ENCODE measurements at places on chromosomes 7 and 10.

GRCh38 chr7:7769710-7770627, 51.6 kb upstream of the RPA3 start:
- H3K27me3 ChIP-seq: no peaks in the 10 kb centered on the region
- no peaks in the 10 kb centered on the region for H3K4me1 ChIP-seq
- no peak for DNase-seq
- H3K36me3 ChIP-seq: no peaks in the 10 kb centered on the region

- DNase-seq: no peak
- no peaks in the 10 kb centered on the region for H3K27me3 ChIP-seq
- H3K27ac ChIP-seq: no peak overlapping the region
- H3K36me3 ChIP-seq: no peaks in the 10 kb centered on the region
Observed at GRCh38 chr10:60605476-60605875, 172.8 kb upstream of the CDK1 start.

DNA sequence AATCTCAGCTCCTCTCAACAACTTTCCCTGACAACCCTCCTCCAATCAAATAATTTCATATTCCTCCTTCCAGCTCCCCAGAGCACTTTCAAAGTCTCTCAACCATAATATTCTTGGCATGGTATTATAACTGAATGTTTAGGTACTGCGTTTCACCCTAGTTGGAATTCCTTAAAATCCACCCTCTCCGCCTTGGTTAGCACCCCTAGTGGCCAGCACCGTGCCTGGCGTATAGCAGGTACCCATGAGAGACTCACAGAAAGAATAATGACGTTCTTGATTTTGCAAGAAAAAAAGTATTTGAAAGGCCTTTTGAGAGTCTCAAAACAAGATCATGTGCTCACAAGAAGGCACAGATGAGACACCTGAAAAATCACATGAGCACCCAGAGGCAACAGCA, 50.9 kb downstream of the GLI3 start:
- H3K4me3 ChIP-seq: no peak overlapping the region
- no peak for DNase-seq
- H3K27ac ChIP-seq: no peak overlapping the region
- H3K36me3 ChIP-seq: no peaks in the 10 kb centered on the region
- peaks cover 3% of the 10 kb centered on the region for H3K27me3 ChIP-seq

- H3K36me3 ChIP-seq: peaks cover 4% of the 10 kb centered on the region
- no peaks in the 10 kb centered on the region for H3K4me1 ChIP-seq
- no peak for DNase-seq
- no peak overlapping the region for H3K27ac ChIP-seq
- no peaks in the 10 kb centered on the region for H3K27me3 ChIP-seq
- H3K4me3 ChIP-seq: no peak overlapping the region
Observed at GRCh38 chr10:114987995-114988394, 50.0 kb downstream of the TRUB1 start.

- no peak overlapping the region for H3K4me3 ChIP-seq
- H3K4me1 ChIP-seq: no peaks in the 10 kb centered on the region
- H3K27ac ChIP-seq: no peak overlapping the region
- no peaks in the 10 kb centered on the region for H3K27me3 ChIP-seq
Observed at GRCh38 chr10:35526746-35527145, 78.4 kb upstream of the GJD4 start.

DNA sequence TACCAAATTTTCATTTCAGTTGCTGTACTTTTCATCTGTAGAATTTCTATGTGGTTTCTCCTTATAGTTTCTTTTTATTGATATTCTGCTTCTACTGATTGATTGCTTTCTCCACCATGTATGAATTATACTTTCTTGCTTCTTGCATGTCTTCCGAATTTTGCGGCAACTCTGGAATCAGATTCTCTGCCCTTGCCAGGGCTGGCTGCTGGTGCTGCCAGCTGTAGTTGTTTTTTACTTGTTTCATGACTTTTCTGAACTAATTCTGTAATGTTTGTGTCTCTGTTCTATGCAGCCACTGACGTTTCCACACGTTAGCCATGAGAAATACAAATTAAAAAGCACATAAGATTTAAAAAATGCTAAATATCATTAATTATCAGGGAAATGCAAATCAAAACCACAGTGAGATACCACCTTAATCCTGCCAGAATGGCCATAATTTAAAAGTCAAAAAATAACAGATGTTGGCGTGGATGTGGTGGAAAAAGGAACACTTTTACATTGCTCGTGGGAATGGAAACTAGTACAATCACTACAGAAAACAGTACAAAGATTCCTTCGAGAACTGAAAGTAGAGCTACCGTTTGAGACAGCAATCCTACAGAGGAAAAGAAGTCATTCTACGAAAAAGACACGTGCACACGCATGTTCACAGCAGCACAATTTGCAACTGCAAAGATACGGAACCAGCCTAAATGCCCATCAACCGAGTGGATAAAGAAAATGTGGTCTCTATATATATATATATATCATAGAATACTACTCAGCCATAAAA, 51.5 kb downstream of the MAD1L1 start:
- no peaks in the 10 kb centered on the region for H3K4me1 ChIP-seq
- no peaks in the 10 kb centered on the region for H3K27me3 ChIP-seq
- no peak for DNase-seq
- no peak overlapping the region for H3K27ac ChIP-seq
- peaks cover 2% of the 10 kb centered on the region for H3K36me3 ChIP-seq

DNA sequence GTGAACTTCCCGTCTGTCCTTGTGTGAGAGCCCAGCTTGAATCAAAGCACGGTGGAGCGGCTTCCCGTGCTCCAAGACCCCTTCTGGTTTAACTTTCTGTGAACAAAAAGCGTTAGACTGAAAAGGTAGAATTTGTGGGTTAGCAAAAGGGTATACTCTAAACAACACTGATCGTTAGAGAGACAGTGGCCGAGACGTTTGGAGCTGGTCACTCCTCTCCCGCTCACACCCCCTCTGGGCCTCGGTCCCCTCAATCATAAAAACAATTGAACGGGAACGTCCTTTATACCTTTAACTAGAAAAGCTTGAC, 502 bp downstream of the PRKRIP1 start:
- H3K4me1 ChIP-seq: peaks cover 23% of the 10 kb centered on the region
- peaks cover 8% of the 10 kb centered on the region for H3K36me3 ChIP-seq
- peak overlapping the region; percentile 73 for H3K27ac ChIP-seq
- no peaks in the 10 kb centered on the region for H3K27me3 ChIP-seq

DNA sequence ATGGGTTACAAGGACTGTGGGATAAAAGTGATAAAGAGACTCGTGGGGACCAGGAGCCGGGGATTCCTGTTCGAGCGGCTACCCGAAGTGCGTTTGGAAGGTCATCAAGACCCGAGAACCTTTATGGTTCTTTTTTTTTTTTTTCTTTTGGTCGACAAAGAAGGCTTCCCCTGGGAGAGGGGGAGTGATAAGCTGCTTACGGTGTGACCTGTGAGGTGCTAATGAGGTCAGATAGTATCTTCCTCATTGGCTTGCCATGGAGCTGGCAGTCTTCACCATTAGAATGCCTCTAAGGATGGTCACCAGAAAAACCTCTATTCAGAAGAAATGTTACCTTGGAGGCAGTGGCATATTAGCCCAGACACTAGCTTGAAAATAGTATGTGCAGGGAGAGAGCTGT, 92.3 kb upstream of the STEAP4 start:
- no peak for DNase-seq
- H3K27ac ChIP-seq: no peak overlapping the region
- H3K4me3 ChIP-seq: no peak overlapping the region
- no peaks in the 10 kb centered on the region for H3K27me3 ChIP-seq
- H3K4me1 ChIP-seq: no peaks in the 10 kb centered on the region
- no peaks in the 10 kb centered on the region for H3K36me3 ChIP-seq

DNA sequence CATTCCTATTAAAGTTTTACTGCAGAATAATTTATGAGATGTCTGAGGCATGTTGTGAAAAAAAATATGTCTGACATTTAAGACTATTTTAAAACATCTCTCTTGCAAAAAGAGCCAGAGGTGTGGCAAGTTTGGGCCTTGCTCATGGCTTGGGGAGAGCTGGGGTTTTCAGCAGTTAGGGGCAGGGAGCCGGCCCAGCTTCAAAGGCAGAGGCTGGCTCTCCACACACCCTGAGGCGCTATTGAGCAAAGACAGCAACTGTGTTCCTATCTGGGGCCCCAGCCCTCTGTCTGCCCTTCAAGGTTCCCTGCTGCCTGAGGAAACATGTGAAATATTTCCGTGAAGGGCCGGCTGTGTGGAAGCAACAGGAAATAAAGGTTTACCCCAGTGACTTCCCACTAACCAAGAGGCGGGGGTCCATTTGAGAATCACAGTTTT, 94.0 kb downstream of the SORBS1 start:
- no peak overlapping the region for H3K27ac ChIP-seq
- H3K27me3 ChIP-seq: peaks cover 2% of the 10 kb centered on the region
- H3K36me3 ChIP-seq: no peaks in the 10 kb centered on the region
- no peak for DNase-seq
- H3K4me3 ChIP-seq: no peak overlapping the region
- H3K4me1 ChIP-seq: no peaks in the 10 kb centered on the region

GRCh38 chr10:119243488-119243887, 36.1 kb downstream of the GRK5 start:
- H3K4me1 ChIP-seq: peaks cover under 1% of the 10 kb centered on the region
- no peaks in the 10 kb centered on the region for H3K36me3 ChIP-seq
- H3K27ac ChIP-seq: no peak overlapping the region
- H3K27me3 ChIP-seq: no peaks in the 10 kb centered on the region
- no peak for DNase-seq

DNA sequence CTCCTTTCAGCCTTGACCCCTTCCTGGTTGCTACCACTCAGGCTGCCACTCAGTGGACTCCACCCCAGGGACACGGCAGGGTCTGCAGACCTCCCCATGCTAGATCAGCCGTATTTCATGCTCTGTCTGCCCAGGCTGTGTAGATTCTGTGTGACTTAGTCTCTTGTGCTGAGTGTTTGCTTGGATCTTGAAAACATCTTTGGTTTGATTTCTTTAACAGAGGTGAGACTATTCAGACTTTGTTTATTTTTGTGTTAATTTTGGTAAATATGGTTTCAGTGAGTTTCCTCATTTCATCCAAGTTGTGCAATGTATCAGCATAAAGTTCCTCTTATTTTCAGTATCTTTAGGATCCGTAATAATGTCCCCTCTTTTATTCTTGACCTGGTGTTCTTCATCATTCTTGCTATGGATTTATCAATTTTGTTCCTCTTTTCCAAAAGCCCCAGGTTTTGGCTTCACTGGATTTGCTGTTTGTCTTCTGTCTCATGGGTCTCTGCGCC, 21.2 kb upstream of the PWWP2B start:
- no peak overlapping the region for H3K4me3 ChIP-seq
- no peaks in the 10 kb centered on the region for H3K36me3 ChIP-seq
- no peaks in the 10 kb centered on the region for H3K27me3 ChIP-seq
- no peak overlapping the region for H3K27ac ChIP-seq
- DNase-seq: no peak

GRCh38 chr7:147775516-147776284, 814.9 kb upstream of the C7orf33 start:
- no peak overlapping the region for H3K4me3 ChIP-seq
- no peaks in the 10 kb centered on the region for H3K36me3 ChIP-seq
- no peaks in the 10 kb centered on the region for H3K27me3 ChIP-seq
- no peaks in the 10 kb centered on the region for H3K4me1 ChIP-seq
- no peak overlapping the region for H3K27ac ChIP-seq

DNA sequence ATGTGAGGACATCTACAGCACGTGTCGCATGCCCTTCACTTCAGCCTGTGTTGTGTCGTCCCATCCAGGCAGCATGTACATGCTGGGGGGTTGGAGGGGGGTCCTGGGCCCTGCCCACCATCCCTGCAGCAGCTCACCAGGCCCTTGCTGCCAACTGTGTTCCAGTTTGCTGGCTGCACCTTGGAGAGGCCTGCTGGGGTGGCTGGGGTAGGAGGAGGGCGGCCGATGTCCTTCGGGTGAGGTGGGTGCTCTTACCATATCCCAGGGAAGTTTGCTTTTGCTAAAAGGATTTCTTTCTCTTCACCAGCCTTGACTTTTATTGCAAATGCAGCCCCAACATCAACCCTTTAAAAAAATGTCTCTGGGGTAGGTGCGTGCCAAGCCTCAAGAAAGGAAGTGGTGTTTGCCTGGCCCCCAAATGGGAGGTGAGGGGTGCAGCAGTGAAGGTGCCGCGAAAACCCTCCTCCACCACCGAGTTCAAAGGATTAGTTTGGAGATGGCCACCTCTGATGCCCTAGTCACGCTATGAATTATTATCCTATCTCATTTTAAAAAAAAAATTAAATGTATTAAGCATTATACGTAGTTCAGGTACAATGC, 165.8 kb upstream of the KLF6 start:
- H3K4me3 ChIP-seq: no peak overlapping the region
- H3K27me3 ChIP-seq: no peaks in the 10 kb centered on the region
- H3K36me3 ChIP-seq: no peaks in the 10 kb centered on the region
- peak overlapping the region; percentile 50 for H3K27ac ChIP-seq
- peaks cover 46% of the 10 kb centered on the region for H3K4me1 ChIP-seq

GRCh38 chr10:118926441-118926840, 103.1 kb upstream of the NANOS1 start:
- no peaks in the 10 kb centered on the region for H3K27me3 ChIP-seq
- H3K27ac ChIP-seq: no peak overlapping the region
- DNase-seq: no peak
- H3K36me3 ChIP-seq: no peaks in the 10 kb centered on the region
- H3K4me1 ChIP-seq: no peaks in the 10 kb centered on the region

- no peak overlapping the region for H3K4me3 ChIP-seq
- no peaks in the 10 kb centered on the region for H3K27me3 ChIP-seq
- peaks cover 70% of the 10 kb centered on the region for H3K36me3 ChIP-seq
- H3K27ac ChIP-seq: no peak overlapping the region
Observed at GRCh38 chr7:76065016-76065612, 17.2 kb downstream of the MDH2 start.

DNA sequence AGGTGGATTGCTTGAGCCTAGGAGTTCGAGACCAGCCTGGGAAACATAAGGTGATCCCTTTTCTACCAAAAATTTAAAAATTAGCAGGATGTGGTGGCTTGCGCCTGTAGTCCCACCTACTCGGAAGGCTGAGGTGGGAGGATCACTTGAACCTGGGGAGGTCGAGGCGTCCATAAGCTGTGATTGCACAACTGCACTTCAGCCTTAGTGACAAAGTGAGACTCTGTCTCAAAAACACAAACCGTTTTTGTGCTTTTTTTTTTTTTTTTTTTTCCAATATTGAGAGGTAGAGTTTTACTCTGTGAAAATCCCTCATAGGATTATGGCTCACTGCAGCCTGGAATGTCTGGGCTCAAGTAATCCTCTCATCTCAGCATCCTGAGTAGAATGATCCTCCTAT, 14.1 kb downstream of the CCAR1 start:
- H3K36me3 ChIP-seq: peaks cover 82% of the 10 kb centered on the region
- H3K27me3 ChIP-seq: no peaks in the 10 kb centered on the region

DNA sequence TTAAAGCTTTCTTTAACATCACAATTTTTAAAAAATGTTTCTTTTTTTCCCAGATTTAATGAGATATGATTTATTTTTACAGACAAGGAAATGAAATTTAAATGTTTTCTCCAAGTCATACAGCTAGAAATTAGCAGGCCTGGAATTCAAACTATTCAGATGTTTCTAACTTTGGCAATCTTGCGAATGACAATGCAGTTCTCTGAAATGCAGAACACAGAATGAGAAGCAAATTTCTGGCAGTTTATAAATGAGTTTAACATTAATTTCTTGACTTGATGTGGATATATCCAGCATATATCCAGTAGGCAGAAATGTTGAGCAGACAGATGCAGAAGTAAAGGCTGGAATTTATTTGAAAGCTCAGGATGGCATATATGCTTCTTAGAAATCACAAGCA, 227.5 kb downstream of the THSD7A start:
- H3K27ac ChIP-seq: no peak overlapping the region
- no peaks in the 10 kb centered on the region for H3K36me3 ChIP-seq
- H3K27me3 ChIP-seq: no peaks in the 10 kb centered on the region
- no peak overlapping the region for H3K4me3 ChIP-seq
- H3K4me1 ChIP-seq: no peaks in the 10 kb centered on the region

GRCh38 chr7:16411391-16411790, 9.9 kb downstream of the CRPPA start:
- H3K4me3 ChIP-seq: no peak overlapping the region
- DNase-seq: no peak
- H3K27ac ChIP-seq: no peak overlapping the region
- no peaks in the 10 kb centered on the region for H3K36me3 ChIP-seq

All from T-cell (primary cell).